ENCODE measurements at places on chromosomes 6 and 20.
A peak's percentile ranks its signal among the peaks of the same experiment; 100 is the strongest.

- DNase-seq: no peak
These were observed 63.3 kb upstream of the PTGIS start for GRCh38 chr20:49631061-49631716.

GRCh38 chr20:44832724-44833123 lies 22.4 kb upstream of the RIMS4 start:
- DNase-seq: no peak

- DNase-seq: no peak
These were observed 239.8 kb upstream of the PREP start for GRCh38 chr6:105642708-105643107.

DNA sequence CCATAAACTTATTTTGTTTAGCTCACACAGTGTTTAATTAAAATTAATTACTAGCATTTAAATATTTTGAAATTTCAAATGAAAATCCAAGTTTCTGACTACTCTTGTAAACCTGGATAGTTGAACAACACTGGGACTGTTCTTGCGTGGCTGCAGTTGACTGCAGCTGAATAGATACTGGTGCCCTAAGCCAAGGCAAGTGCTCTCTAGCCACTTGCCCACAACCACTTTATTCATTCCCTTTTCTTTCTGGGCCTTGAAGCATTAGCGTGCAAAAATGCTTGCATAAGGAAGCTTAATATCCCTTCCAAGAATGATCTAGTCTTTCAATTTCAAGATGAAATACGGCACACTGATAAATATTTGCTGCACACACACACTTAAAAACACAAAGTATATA lies 676.0 kb upstream of the MARCKS start:
- no peak for DNase-seq

DNA sequence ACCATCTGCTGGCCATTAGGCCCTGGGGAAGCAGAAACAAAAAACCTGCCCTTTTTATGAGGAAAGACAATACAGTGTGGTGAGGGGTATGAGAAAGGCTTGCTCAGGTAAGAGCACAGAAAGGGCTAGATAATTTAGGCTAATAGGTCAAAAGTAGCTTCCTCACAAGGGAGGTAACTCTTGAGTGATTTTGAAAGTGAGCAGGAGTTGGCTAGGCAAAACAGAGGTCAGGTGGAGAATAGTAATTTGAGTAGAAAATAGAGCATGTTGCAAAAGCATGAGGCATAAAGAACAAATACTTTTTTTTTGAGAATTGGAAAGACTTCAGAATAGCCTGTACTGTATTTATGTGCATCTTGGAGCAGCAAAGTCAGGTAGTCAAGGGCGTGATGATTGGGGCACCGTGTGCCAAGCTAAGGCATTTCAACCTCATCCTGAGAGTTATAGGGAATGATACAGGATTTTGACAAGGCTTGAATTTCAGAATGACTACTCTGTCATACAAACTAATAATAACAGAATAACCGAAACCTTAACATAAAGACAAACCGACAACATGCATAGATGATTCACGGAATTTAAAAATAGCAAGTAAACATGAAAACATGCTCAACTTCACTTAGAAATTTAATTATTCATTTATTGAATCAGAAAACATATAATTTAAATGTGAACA lies 123.0 kb upstream of the ENPP5 start:
- DNase-seq: no peak

DNA sequence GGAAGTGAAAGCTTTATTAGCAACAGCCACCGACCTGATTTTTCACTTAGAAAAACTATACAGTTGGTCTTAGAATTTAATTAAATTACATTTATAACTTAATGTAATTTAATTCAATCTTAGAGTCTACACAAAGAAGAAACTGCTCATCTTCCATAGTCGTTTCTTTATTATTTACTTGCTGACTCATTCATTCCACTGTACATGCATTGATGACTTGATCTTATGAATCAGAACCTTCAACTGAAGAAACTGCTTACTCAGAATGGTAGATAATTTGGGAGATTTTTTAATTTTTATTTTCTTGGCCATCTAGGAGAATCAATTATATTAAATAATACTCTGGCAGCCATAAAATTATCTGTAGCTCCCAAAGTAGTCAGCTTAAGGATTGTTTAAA lies 1021.6 kb upstream of the FLRT3 start:
- DNase-seq: no peak

- DNase-seq: no peak
These were observed 143.3 kb downstream of the TINAG start for GRCh38 chr6:54451516-54451915.

DNA sequence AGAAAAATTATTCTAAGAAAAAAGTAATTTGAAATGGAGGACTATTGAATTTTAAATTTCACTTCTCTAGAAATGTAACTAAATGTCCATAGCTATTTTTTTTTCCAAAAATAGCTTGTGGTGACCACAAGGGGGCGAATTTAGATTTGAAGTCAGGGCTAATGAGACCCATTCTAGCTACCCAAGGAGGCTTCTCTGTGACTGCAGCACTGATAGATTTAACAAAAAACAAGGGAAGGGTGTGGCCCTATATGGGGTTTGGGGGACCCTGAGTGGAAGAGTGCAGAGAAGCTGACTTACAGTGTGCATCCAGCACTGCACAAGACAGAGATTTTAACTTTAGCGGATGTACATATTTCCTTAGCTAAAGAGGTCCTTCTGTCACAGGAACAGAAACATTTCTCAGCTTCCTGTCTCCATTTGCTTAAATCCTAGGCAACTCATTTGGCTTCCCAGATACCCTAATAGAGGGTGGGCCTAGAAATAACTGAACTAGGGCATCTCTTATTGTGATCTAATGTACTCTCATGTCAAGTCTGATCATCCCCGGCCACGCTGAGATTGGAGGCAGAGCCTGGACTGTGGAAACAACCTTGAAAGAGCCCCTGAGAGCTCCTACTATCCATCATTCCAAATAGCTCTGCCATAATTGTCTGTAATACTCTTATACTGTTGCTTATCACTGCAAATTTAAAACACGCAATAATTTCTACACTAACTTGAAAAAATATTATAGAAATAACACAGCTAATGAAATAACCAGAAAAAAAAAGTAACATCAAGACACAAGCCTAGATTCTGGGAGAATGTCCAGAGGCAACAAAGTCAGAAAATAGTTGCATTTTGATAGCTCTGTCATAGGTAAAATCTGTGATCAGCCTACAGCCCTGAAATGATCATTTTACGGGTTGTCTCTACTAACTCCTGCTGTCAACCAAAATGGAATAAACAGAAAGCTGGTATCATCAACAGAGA lies 93.6 kb downstream of the SNAP91 start:
- DNase-seq: no peak

DNA sequence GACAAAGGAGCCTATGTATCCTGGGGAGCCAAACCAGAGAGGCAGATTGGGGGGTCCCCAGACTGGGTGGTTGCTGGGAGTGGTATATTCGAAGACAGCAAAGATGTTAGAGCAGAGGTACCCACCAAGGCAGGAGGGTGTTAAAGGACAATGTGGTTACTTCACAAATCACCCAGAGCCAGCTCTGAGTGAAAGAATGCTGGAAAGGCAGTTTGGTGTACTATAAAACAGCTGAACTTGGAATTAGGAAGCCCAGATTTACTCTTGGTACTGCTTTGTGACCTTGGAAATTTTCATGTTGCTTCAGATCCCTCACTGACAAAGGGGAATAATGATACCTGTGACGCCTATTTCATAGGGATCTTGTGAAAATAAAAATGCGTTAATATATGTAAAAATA lies 121.6 kb downstream of the CD164 start:
- DNase-seq: no peak

DNA sequence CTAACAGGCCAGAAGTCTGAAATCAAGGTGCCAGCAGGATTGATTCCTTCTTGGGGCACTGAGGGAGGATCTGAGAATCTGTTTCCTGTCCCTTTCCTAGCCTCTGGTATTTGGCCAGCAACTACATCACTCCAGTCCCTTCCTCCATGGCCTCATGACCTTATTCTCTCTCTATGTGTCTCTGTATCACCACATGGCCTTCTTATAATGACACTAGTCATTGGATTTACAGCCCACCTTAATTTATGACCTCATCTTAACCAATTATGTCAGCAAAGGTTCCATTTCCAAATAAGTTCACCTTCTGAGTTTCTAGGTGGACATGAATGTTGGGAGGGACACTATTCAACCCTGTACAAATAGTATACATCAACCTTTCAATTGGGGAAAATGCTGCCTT lies 29.3 kb downstream of the SCML4 start:
- DNase-seq: no peak

GRCh38 chr6:89975991-89976693 lies 81.9 kb downstream of the GJA10 start:
- no peak for DNase-seq

- DNase-seq: peak; percentile 15
These were observed at the start of gene ADGRG6 for GRCh38 chr6:142301651-142302391. Gene ADGRG6 (plus strand): TSS chr6:142302007. CDS start chr6:142302330, 323 bp downstream.

GRCh38 chr6:149254253-149254652 lies 63.3 kb upstream of the TAB2 start:
- no peak for DNase-seq

- no peak for DNase-seq
These were observed 286.6 kb downstream of the UBE3D start for GRCh38 chr6:82779041-82779440.

DNA sequence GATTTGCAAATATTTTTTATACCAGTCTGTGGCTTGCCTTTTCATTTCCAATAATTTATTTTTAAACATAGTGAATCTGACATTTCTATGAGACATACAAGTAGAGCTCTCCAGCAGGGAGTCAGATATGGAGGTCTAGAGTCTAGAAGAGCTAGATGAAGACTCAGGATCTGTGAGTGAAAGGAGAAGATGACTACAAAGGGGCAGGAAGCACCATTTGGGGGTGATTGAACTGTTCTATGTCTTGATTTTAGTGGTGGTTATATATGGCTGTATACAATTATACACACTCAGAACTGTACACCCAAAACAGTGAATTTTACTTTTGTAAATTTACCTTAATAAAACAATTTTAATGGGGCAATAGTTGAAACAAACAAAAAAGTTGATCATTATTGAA lies 127.9 kb upstream of the BACH2 start:
- DNase-seq: no peak

DNA sequence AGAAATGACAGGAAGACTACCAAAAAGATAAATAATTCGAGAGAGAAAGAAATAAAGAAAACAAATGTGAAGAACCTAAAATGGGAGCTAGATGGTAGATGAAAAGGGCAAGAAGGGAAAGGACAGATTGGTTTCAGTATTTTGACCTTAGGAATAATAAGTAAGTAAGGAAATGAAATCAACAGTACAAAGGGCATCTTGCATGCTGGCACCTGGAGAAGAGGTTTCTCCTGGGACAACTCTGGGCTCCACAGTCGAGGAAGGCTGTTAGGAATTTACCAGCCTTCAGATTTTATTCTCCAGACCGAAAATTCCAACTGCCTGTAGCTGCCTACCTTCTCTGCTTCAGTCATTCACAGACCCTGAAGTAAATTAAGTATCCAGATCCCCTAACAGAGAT lies 80.5 kb downstream of the SMLR1 start:
- DNase-seq: no peak

DNA sequence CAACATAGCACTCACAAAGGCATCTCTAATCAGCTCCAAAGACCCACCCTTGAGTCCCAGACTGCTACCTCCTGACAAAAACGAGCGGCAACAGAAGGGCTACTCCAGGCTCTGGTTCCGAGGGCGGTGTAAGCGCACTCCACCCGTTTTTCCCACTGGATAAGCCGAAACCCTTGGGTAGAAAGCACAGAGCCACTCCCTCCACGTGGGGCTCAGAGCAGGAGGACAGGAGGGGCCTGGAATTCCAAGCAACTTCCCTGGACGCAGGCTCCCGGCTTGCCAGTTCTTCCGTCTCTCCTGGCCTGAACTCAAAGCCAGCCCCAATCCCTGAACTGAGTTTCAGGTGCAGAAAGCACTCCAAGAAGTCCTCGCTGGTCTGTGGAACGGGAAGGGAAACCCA lies 7.4 kb downstream of the GMEB2 start:
- DNase-seq: no peak

DNA sequence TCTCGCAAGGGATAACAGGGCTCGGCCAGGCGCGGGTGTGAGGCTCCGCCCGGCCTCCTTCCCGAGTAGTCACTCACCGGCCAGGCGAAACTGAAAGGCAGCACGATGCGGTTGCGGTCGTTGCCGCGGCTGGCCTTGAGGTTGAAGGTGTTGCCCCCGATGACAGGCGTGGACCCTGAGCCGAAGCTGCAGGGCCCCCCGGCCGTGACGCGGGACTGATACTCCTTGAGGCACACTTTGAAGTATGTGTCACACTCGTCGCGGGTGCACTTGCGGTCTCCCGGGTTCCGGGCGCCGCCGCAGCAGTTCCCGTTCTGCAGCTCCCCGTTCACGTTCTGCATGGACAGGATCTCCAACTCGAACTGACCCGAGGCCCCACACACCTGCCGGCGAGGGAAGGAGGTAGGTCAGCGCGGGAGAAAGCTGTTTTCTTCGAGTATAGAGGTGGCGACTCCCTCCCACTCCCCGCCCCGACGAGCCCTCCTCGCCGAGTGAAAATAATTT lies 1.1 kb downstream of the JAG1 start:
- DNase-seq: no peak

DNA sequence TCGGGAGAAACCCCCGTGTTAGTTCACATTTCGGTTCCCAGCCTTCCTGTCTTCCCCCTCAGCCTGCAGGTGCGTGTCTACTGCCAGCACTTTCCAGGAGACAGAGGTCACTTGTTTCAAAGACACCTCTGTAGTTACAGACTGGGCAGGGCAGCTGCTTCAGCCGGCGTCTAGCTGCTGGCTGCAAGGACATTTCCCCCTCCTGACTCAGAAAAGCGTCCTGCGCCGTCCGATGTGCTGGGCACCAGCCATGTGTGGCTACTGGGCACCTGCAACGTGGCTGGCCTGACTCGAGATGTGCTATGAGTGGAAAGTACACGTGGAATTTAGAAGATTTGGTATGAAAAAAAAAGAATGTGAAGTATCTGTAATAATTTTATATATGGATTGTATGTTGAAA lies 37.6 kb downstream of the RRBP1 start:
- no peak for DNase-seq

DNA sequence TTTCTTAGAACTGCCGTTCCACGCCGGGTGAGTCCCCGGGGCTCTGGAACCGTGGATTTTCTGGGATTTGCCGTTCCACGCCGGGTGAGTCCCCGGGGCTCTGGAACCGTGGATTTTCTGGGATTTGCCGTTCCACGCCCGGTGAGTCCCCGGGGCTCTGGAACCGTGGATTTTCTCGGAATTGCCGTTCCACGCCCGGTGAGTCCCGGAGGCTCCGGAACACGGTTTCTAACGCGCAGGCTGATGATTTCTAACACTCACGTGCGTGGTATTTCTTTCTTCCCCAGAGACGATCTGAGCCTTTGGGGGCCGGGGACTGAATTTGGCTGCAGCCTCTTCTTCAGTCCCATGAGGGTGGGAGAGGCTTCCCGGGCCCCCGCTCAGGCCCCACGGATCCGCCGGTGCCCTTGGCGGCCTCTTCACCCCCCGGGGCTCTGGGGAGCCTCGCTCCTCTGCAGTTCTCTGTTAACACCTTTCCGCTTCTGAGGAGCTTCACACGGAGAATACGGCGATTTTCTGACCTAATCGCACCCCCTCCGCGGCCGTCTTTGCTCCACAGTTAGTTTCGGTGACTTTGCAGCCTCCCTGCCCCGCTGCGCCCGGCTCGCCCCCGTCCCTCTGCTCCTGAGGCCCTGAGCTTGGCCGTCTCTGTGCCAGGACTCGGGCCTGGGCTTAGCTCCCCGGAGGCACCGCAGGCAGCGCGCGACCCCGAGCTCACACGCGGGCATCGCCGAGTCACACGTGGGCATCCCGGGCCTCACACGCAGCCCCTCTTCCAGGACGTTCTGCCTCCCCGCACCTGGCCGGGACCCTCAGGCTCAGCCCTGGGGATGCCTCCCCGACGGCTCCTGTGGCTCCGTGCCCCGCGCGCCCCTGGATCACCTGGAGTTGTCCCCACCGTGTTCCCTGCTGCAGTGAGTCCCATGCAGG lies 7.2 kb upstream of the KIF25 start:
- no peak for DNase-seq

- DNase-seq: no peak
These were observed 25.8 kb downstream of the BCAS4 start for GRCh38 chr20:50820515-50821256.

Data from stimulated activated CD4-positive, alpha-beta T cell treated with anti-CD3 and anti-CD28 coated beads, Interleukin-1b, Interleukin-23, amount 100 ng/mL, for 4 hours (primary cell).